AG09309 (cell line): ENCODE measurements at places on chromosomes 2 and 18.
A peak's percentile ranks its signal among the peaks of the same experiment; 100 is the strongest.

DNA sequence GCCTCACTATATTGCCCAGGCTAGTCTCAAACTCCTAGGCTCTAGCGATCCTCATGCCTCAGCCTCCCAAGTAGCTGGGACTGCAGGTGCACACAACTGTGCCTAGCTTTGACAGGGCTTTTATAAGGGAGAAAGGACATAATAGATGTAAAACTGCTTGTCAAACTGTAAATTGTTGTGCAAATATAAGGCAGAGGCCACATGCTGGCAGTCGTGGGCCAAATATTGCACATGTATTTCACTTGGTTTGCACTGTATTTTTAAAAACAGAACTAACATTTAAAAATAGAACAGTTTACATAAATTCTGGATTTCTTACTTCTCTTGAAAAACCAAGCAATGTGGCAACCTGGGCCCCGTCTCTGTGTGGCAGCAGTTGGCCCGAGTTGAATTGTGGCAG, 31.2 kb upstream of the MYO3B start:
- DNase-seq = no peak

DNA sequence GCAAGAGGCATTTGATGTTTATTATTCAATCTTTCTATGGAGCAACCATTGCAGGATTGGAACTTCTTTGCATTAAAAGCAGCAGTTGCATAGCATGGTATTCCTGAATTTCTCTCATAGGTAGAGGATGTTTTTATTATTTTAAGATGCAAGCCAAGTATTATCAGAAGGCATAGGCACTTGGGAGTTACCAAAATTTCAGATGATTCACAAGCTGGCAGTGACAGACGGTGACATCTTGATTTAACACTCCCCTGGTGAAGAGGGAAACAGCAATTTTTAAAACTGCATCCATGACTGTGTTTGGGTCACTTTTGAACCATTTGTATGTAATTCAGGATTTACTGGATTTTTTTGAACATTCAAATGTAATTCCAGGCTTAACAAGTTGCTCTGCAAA, 654.3 kb downstream of the SLC4A3 start:
- no peak for DNase-seq

DNA sequence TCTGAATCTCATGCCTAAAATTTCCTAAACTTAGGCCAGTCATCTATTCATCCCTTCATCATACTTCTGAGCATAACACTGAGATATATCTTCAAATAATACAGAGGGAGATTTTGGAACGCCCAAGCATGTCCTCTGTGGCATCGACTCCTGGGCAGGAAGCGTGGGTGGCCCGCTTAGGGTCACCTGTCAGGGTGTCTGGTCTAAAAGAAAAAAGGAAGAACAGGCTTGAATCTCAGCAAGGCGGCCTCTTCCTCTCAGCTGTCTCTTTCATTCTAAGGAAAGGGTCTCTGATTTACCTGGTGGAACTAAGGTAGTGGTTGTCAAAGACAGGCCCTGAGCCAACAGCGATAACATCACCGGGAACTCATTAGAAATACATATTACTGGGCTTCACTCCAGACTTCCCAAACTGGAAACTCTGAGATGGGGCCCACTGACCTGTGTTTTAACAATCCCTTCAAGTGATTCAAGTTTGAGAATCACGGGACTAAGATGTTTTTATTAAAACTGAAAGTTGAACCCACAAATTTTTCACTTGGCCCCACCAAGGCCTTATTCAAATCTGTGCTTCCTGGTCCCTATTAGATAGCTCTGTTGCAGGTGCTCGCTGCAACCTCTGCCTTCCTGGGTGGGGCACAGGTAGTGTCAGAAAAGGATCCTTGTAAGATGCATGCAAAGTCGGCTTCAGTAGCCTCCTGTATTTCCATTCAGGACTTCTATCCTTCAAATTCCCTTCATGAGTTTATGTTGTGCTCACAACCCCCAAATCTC, 162.3 kb upstream of the CCDC68 start:
- no peak for DNase-seq

DNA sequence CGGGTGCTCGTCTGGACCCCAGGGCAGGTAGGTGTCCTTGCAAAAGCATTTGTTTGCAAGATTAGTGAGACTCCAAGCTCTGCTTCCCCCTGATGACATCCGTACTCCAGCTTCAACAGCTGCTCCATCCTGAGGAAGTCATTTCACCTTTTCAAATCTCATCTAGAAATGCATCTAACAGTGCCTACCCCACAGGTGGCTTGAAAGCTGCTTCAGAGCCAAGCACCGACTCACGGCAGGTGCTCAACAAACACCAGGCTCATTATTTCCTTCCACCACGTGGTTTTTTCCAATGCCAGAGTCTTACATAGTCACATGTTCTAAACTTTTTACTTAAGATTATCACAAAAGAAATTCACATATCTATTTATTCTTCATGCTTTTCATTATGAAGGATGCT, 31.9 kb downstream of the CNGA3 start:
- DNase-seq = no peak

GRCh38 chr18:22557168-22557941, 139.6 kb upstream of the CTAGE1 start:
- no peak for DNase-seq

- no peak for DNase-seq
Observed at GRCh38 chr2:142270291-142270690, 139.5 kb upstream of the LRP1B start.

- DNase-seq = no peak
Observed at GRCh38 chr18:79975043-79975442, 10.6 kb downstream of the HSBP1L1 start.

- DNase-seq = no peak
Observed at GRCh38 chr18:76821875-76822505, 367 bp upstream of the ZNF236 start.

DNA sequence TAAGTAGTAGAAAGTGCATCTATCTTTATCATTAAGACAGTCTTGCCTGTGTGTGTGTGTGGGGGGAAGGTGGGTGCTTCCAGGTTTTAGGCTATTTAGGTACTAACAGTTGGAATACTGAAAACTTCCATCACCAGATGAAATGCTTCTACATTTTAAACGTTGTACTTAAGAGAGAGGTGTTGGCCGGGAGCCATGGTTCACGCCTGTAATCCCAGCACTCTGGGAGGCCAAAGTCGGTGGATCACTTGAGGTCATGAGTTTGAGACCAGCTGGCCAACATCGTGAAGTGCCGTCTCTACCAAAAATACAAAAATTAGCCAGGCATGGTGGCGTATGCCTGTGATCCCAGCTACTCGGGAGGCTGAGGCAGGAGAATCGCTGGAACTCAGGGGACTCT, 4.0 kb downstream of the NETO1 start:
- DNase-seq = no peak

DNA sequence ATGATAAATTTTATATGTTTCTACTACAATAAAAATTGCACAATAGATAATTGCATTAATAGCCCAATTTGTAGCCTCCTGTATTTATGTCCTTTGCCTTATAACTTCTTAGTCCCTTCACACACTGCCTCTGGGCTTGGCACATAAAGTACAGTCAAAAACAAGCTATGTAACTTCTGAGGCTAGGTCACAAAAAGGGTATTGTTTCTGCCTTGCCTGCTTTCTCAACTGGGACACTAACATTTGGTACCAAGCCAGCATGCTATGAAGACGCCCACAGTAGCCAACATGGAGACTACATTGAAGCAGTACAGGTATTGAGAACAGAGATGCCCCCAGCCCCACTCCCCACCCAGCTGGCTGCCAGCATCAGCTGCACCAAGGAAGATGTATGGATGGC, 5.4 kb upstream of the SLC3A1 start:
- DNase-seq = no peak

GRCh38 chr18:41870817-41871216, 84.2 kb upstream of the PIK3C3 start:
- no peak for DNase-seq

DNA sequence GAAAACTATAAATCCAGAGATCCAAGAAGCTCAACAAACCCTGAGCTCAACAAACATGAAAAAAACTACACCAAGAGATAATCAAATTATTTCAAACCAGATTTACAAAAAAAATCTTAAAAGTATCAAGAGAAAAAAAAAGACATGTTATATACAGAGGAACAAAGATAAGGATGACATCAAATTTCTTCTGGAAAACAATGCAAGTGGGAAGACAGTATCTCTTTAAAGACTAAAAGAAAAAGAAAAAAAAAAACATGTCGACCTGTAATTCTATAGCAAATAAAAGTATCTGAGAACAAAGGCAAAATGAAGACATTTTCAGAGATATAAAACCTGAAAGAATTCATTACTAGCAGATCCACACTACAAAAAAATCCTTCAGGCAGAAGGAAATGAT, 21.3 kb downstream of the TMEM131 start:
- no peak for DNase-seq

DNA sequence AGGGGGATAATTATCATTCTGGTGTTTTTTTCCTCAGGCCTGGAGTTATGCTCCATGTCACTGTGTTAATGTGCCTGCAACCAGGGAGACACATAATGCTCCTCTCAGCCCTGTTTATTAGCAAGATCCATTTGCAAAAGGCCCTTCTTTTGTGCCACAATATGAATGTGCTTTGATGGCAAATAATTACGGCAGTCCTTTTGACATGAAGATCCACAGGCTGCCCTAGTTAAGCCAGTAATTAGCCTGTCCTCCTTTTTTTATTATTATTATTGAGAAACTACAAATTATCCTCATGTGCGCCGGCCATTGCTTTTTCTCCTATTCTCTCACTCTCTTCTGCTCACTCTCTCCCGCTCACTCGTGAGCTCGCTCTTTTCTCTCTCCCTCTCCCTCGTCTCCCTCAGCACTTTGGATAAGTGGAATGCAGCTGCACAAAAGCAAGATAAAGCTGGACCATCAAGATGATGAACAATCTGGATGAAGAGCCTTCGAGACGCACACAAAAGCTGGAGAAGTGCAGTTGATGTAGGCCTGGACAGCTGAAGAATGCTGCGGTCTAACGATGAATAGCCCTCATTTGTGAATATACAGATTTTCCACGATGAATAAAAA, 762.3 kb downstream of the BCL11A start:
- DNase-seq = no peak

DNA sequence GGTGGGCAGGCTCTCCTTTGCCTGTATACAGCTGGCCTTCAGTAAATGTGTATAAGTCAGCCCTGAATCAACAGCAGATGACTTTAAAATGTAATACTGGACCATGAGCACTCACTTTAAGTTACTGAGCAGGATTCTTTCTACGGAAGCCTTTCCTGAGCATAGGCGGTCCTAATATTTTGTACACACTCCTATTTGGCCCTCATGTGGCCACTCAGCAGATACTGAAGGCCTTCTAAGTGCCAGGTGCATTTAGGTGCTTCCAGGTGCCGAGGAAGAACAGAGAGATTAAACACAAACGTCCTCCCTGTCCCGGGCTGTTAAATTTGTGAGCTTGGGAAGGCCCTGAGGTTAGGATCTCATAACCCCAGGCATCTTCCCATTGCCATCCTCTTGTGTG, 27.0 kb downstream of the UXS1 start:
- DNase-seq = no peak

GRCh38 chr18:3262234-3263131, 550 bp downstream of the MYL12B start:
- DNase-seq = no peak

GRCh38 chr18:49177071-49177470, 226.3 kb upstream of the SMAD7 start:
- no peak for DNase-seq

DNA sequence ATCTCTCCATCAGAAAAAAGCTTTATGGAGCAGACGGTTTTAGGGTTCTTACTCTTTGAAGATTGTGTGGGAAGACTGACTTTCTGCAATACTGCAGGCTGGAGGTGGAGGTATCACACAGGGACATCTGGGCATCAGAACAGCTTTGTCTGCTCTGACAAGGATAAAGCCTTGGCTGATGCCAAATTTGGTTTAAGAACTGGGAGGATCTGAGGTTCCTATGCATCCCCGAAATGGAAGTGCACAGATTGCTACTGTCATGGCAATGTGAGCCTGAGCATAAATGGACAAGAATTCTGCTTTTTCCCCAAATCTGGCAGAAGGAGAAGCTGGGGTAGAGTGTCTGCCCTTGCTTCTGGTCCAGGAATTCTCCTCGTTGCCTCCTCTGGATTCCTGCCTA, 424.3 kb downstream of the SLC4A3 start:
- DNase-seq = no peak

- DNase-seq = peak; percentile 42
Observed at GRCh38 chr2:33214436-33214835, 262.0 kb upstream of the RASGRP3 start.

DNA sequence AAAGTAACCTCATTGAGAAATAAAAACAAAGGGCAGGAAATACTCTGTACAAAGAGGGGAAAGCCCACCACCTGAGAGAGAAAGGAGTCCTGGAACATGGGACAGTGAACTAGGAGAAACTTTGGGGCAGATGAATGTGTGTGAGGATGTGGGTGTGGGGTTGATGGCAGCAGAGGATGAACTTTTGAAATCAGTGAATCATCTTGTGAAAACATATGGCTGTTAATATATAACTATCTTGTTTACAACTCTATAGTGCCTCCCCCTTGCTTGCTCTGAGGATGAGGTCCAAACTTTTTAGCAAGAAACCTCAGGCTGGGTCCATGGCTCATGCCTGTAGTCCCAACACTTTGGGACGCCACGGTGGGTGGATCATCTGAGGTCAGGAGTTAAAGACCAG, 171.8 kb upstream of the LHCGR start:
- DNase-seq = no peak

GRCh38 chr18:42156281-42156680, 201.2 kb downstream of the PIK3C3 start:
- no peak for DNase-seq
